Upper lobe of left lung (tissue), 6 donors: ENCODE measurements at places on chromosomes 11 and 22. TPM values are rescaled to one million over a fixed set of nuclear protein-coding genes. Genes with fewer than 3 reads are reported as not detected.

GRCh38 chr22:48416396-48417224, 1411.1 kb downstream of the BRD1 start:
- no peak for DNase-seq

DNA sequence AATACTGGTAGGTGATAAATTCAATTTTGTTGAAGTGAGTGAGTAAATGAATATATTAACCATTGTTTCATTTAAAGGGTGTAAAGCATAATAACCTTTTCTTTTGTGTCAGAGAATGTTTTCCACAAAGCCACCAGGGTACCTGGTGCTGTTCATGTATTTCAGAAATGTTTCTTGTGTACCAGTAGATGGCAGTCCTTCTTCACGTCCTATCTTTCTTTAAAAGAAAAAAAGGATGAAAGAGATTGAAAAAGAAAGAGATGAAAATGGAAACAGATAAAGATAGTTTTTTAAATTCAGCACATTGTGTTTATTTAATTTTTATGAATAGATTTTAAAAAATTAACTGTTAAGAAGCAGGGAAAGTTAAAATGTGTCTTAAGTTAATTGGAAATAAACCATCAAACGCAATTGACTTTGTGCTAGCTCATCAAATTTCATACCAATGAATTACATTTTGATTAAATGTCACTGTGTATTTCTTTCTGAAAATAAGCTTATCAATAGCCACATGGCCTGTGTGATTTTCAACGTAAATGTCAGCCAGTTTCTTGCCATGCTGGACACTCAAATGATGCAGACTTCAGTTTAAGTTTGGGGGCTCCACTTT, 65.5 kb upstream of the CHORDC1 start:
- no peak for DNase-seq

DNA sequence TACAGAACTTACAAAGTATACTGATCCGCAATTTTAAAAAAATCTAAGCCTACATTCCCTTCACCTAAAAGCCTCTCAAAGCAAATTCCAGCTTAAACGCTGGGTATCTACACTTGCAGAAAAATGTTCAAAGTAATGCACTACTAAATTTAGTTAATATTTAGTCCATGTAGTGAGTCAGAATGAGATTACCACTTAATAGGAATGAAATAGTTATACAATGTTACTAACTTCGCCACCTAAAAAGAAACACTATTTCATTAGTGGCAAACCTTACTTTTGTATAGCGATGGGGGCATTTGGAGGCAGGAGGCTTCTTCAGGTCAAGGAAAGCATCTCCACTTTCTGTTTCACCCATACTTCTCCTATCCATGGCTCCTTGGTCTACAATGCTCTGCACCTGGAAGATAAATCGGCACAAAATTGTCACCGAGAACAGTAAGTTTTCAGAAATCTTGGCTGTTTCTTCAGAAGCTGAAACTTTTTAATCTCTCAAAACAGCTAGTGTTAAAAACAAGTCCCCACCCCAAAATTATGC, 1.2 kb downstream of the EIF4ENIF1 start:
- no peak for DNase-seq

- DNase-seq = no peak
Measured at GRCh38 chr11:12264361-12264760, 113.0 kb upstream of the PARVA start.

The TXNRD2 gene
- total RNA-seq = 32.0 TPM

- DNase-seq = no peak
Measured at GRCh38 chr22:38487946-38488345, 18.2 kb downstream of the DDX17 start.
